Esophagus muscularis mucosa (tissue), 4 donors: ENCODE measurements at places on chromosomes 6 and 20. TPM values are rescaled to one million over a fixed set of nuclear protein-coding genes. Genes with fewer than 3 reads are reported as not detected.

RSPO4 gene
- 2.5 TPM for total RNA-seq

MAD2L1BP gene
- total RNA-seq, result 24.2 TPM

STX11 gene
- 3.3 TPM for total RNA-seq

DACT2 gene
- total RNA-seq, result 1.4 TPM

CPXM1 gene
- total RNA-seq, result 1.3 TPM

MYL9 gene
- total RNA-seq, result 2,829 TPM

THBS2 gene
- total RNA-seq, result 31.2 TPM

SLC22A16 gene
- not detected for total RNA-seq

ASIP gene
- total RNA-seq, result not detected

RHAG gene
- 0.99 TPM for total RNA-seq

APOM gene
- 1.5 TPM for total RNA-seq

GLP1R gene
- not detected for total RNA-seq

SLPI gene
- 27.8 TPM for total RNA-seq

ANGPT4 gene
- total RNA-seq, result not detected

MUCL3 gene
- not detected for total RNA-seq

FAXC gene
- total RNA-seq, result 41.9 TPM
